ENCODE measurements at places on chromosomes 12 and 14.

DNA sequence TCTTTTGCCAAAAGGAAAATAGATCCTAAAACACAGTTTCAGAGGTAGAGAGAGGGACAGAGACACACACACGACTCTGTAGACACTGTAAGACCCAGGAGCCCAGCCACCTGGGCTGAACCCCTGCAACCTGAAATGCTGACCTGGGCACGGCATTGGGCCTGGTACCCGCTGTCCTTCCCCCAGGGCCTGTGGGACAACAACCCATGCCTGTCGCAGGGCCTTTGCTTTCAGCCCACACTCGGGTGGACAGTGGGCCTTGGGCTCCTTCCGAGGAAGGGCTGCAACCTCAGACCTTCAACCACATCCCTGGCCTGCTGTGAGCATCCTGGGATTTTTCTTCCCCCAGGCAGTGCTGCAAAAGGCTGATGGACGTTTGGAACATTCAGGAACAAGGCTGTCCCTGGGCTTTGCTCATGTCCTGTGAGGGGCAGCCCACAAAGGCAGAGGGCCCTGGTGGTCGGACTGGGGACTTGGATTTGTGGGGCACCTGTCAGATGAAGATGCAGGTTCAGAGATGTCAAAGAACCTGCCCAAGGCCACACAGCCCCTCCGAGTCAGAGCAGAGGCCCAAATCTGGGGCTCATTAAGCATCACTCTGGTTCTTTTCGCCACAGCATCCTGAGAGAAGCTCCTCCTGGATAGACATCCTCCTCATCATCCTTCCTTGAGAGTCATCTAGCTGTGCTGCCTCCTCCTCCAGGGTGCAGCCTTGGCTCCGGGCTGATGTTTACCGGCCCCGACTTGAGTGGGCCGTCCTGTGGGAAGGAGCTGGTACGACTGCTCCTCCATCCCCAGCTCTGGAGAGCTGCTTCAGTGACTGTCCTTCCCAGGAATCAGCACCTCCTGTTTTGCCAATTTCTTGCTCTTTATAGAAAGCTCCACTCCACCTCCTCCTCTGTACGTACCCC, 32.7 kb downstream of the CCDC92 start:
- no peak for DNase-seq

DNA sequence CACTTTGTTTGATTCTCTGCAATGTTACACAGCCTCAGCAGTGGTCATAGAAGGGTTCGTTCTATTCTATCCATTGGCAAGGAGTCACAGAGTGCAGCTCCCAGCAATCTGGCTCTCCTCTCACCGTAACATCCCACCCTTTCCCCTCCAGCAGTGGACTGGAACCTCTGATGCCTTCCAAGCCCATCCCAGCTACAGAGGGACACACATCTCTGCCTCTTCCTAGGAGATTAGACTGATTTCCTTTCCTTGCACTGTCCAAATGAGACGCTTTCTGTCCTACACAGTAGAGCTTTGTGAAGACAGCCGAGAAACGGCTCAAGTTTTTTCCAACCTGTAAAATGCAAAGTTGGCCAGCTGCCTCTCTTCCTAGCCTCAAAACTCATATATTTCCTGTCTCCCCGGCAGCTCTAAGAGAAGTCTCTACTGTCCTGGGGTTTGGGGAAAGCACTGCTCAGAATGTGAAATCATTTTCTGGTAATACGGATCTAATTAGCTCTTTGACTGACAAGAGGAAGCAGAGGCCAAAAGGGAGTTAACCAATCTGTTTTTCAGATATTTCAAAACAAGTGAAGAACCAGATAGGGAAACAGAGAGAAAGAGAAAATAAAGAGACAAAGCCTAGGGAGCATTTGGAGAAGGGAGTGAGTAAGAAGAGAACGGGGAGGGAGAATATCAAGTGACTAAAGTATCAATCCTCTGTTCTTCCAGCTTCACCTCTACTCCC, 516 bp downstream of the NINJ2 start:
- no peak for DNase-seq

GRCh38 chr12:7150841-7151240, 20.7 kb downstream of the CLSTN3 start:
- no peak for DNase-seq

DNA sequence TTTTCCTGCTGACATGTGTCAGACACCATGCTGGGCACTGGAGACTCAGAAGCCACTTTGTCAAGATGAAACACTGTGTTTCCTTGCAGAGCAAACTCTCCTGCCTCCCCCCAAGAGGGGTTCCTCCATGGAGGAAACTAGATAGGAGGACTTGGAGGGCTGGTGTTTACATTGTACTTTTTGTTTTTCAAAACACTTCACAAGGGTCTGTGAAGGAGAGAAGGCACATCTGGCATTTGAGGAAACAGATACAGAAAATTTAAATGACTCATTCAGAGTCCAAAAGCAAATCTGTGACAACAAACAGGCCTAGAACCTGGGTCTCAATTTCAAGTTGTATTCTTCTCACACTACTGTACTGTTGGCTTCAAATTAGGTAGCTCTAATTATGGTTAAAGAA, 6.7 kb upstream of the CDKL1 start:
- no peak for DNase-seq

- no peak for DNase-seq
Measured at GRCh38 chr12:49388682-49389386, 21.6 kb downstream of the SPATS2 start.

DNA sequence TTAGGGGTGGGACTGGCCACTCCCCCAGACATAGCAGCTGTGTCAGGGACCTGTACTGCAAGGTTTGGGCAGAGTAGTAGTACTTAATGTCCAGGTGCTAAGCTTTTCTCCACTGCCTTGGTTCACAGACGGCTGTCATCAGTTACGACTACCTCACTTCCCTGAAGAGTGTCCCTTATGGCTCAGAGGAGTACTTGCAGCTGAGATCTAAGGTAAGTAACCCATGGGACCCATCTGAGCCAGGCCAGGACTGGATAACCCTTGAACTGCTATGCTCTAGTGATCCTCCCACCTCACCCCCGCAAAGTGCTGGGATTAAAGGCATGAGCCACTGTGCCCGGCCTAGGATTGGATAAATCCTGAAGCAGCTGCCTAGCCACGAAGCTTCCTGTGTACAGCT, 22.4 kb downstream of the ADCK1 start:
- DNase-seq: no peak

All from GM04504 (cell line).